ENCODE measurements at places on chromosomes 4 and X. TPM values are rescaled to one million over a fixed set of nuclear protein-coding genes. Genes with fewer than 3 reads are reported as not detected.

- H3K4me3 ChIP-seq, result no peak overlapping the region
- no peaks in the 10 kb centered on the region for H3K27me3 ChIP-seq
- DNase-seq, result no peak
- no peak overlapping the region for H3K27ac ChIP-seq
- no peaks in the 10 kb centered on the region for H3K36me3 ChIP-seq
Observed at GRCh38 chrX:150715184-150715583, 22.0 kb downstream of the MTMR1 start.

DNA sequence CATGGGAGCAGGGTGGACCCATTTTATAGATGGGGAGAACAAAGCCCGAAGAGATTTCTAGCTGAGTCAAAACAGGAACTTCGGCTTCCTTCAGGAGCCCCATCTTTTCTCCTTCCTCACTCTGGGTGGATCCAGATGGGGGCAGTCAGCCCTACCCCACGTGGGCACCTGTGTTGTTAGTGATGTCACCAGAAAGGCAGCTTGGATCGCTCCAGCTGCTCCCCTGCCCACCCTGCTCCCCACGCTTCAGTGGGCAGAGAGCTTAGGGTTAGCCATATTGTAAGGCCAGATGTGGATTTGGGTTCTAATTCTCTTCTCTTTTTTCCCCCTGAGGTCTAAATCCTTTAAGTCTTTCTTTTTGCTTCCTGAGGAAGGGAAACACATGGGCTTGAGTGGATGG, 132.3 kb upstream of the PJA1 start:
- no peak overlapping the region for H3K27ac ChIP-seq
- no peak for DNase-seq
- no peaks in the 10 kb centered on the region for H3K27me3 ChIP-seq
- no peaks in the 10 kb centered on the region for H3K36me3 ChIP-seq
- no peaks in the 10 kb centered on the region for H3K4me1 ChIP-seq

The IL13RA1 gene
- 110 TPM for total RNA-seq

GRCh38 chrX:140132937-140133336, 167.6 kb upstream of the CXorf66 start:
- no peak for DNase-seq
- no peaks in the 10 kb centered on the region for H3K27me3 ChIP-seq
- no peak overlapping the region for H3K4me3 ChIP-seq
- H3K36me3 ChIP-seq, result no peaks in the 10 kb centered on the region
- no peaks in the 10 kb centered on the region for H3K4me1 ChIP-seq

DNA sequence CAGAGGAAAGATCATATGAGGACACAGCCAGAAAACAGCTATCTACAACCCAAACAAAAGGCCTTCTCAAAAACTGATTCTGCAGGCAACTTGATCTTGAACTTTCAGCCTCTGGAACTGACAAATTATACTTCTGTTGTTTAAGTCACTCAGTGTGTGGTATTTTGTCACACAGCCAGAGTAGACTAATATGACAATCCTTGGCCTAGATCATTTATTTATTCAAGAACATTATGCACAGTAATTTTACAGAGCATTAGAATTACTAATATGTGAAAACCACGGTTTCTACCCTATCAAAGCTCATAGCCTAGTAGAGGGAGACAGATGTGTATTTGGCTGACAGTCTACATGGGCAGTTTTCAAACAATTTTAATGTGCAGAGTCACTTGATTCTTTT, 167.8 kb upstream of the PCDH18 start:
- H3K36me3 ChIP-seq, result no peaks in the 10 kb centered on the region
- H3K4me1 ChIP-seq, result peaks cover 32% of the 10 kb centered on the region
- H3K27me3 ChIP-seq, result no peaks in the 10 kb centered on the region
- H3K4me3 ChIP-seq, result no peak overlapping the region
- no peak for DNase-seq

DNA sequence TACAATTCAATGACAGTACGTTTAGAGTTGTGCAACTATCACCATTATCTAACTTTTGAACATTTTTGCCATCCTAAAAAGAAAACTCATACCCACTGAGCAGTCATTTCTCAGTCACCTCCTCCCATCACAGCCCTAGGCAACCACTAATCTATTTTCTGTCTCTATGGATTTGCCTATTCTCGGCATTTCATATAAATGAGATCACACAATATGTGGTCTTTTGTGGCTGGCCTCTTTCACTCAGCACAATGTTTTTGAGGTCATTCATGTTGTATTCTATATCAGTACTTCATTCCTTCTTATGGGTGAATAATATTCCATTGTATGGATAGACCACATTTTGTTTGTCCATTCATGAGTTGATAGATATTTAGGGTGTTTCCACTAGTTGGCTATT, 103.0 kb downstream of the PPEF1 start:
- H3K27me3 ChIP-seq, result no peaks in the 10 kb centered on the region
- H3K36me3 ChIP-seq, result no peaks in the 10 kb centered on the region
- no peak overlapping the region for H3K27ac ChIP-seq
- no peaks in the 10 kb centered on the region for H3K4me1 ChIP-seq
- H3K4me3 ChIP-seq, result no peak overlapping the region

DNA sequence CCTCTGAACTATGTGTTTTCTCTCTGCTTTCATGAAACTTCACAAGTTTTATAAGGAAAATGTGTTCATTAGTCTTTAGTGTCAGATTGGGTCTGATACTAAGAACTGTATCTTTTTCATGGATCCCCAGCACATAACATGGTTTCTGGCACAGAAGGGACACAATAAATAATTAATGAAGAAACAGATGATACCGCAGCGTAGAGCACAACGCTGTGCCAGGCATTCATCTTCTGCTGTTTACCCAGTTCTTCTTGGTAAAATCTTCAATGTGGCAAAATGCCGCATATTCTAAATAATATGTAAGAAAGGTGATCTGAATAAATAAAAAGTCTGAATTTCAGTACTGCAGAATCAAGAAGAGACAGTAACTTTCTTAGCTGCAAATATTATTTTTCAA, 12.3 kb downstream of the SCARB2 start:
- no peaks in the 10 kb centered on the region for H3K36me3 ChIP-seq
- no peak overlapping the region for H3K27ac ChIP-seq
- H3K4me1 ChIP-seq, result peaks cover 72% of the 10 kb centered on the region
- H3K27me3 ChIP-seq, result no peaks in the 10 kb centered on the region
- no peak overlapping the region for H3K4me3 ChIP-seq

The TCEAL2 gene
- 10.3 TPM for total RNA-seq

GRCh38 chr4:1792832-1793495, at the start of gene FGFR3:
Gene FGFR3, plus strand, starts transcription at chr4:1793293. Its CDS starts 642 bp downstream, at chr4:1793935.
- no peaks in the 10 kb centered on the region for H3K36me3 ChIP-seq
- no peaks in the 10 kb centered on the region for H3K27me3 ChIP-seq
- H3K27ac ChIP-seq, result no peak within 1 kb of the TSS
- peak within 1 kb of the TSS; percentile 61 for H3K4me3 ChIP-seq
- DNase-seq, result no peak

The UGT2B10 gene
- not detected for total RNA-seq

DNA sequence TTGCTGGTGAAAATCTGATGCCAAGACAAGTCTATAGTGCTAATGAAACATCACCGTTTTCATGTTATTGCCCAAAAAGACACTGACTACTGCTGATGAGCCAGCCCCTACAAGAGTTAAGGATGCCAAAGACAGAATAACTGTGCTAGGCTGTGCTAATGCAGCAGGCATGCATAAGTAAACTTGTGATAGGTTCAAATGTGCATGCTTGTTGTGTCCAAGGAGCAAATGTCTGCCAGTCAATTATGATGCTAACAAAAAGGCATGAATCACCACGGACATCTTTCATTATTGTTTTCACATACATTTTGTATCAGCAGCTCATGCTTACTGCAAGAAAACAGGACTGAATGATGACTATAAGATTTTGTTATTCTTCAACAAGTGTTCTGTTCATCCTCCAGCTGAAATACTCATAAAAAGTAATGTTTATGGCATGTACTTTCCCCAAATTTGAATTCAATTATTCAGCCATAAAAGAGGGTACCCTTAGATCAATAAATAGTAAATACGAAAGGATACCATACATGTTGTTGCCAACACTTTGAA, 306.9 kb upstream of the ARSJ start:
- no peak for DNase-seq
- peaks cover 3% of the 10 kb centered on the region for H3K4me1 ChIP-seq
- H3K27ac ChIP-seq, result no peak overlapping the region
- no peak overlapping the region for H3K4me3 ChIP-seq

The PPP1R2C gene
- total RNA-seq, result not detected

- H3K27me3 ChIP-seq, result no peaks in the 10 kb centered on the region
- no peaks in the 10 kb centered on the region for H3K4me1 ChIP-seq
- no peak overlapping the region for H3K27ac ChIP-seq
- H3K36me3 ChIP-seq, result no peaks in the 10 kb centered on the region
Observed at GRCh38 chrX:42673301-42673810, 104.6 kb downstream of the PPP1R2C start.

The GPR173 gene
- total RNA-seq, result 2.7 TPM

- H3K4me3 ChIP-seq, result no peak overlapping the region
- H3K4me1 ChIP-seq, result no peaks in the 10 kb centered on the region
- no peak overlapping the region for H3K27ac ChIP-seq
- no peaks in the 10 kb centered on the region for H3K36me3 ChIP-seq
- no peaks in the 10 kb centered on the region for H3K27me3 ChIP-seq
Observed at GRCh38 chr4:34047363-34047762, 2197.0 kb downstream of the ARAP2 start.

DNA sequence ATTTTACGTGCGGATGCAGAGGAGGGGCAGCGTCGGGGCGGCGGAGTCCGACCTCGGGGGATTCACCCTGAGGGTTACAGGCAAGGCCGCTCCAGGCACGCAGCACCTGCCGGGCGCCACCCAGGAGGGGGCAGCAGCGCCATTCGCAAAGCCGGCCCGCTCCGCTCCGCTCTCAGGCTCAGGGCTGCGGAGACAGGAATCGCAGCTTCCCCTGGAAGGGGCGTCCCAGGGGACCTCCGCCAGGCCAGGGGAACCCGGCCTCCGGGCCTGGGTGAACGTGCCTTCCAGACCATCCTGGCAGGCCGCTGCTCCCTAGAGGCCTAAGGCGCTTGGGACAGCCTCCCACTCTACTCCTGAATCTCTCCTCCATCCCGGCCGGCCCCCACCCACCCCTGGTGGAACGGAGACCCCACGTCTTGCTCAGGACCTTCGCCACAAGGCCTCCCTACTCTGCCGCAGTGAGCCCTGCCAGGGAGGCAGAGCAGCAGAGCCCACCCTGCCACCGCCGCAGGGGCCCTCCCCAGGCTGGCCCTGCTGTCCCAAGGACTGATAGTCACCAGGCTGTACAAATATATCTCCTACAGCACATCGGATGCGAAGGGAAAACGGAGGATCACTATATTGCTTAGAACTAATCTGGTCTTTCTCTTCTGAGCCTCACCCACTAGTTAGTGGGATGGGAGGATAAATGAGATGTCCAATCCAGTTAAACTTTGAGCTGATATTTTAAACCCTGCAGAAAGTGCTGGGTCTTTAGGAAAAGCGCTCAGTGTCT, 115.0 kb downstream of the SMIM20 start:
- H3K4me3 ChIP-seq, result peak overlapping the region; percentile 54
- no peaks in the 10 kb centered on the region for H3K36me3 ChIP-seq
- H3K27me3 ChIP-seq, result no peaks in the 10 kb centered on the region
- no peak overlapping the region for H3K27ac ChIP-seq
- peaks cover 28% of the 10 kb centered on the region for H3K4me1 ChIP-seq
- DNase-seq, result no peak

- H3K4me3 ChIP-seq, result no peak overlapping the region
- no peaks in the 10 kb centered on the region for H3K36me3 ChIP-seq
- DNase-seq, result no peak
- H3K27me3 ChIP-seq, result no peaks in the 10 kb centered on the region
Observed at GRCh38 chrX:123918106-123918721, 43.3 kb upstream of the STAG2 start.

GRCh38 chrX:100731441-100732281, at the start of gene SYTL4:
Gene SYTL4, minus strand, starts transcription at chrX:100732121. Its CDS starts 30,084 bp downstream, at chrX:100702037.
- no peaks in the 10 kb centered on the region for H3K4me1 ChIP-seq
- no peak for DNase-seq

GRCh38 chr4:69167300-69167699, 47.2 kb downstream of the UGT2B11 start:
- DNase-seq, result no peak
- H3K4me1 ChIP-seq, result no peaks in the 10 kb centered on the region
- no peak overlapping the region for H3K27ac ChIP-seq
- H3K4me3 ChIP-seq, result no peak overlapping the region
- H3K36me3 ChIP-seq, result no peaks in the 10 kb centered on the region

GRCh38 chrX:133880032-133880443, 105.4 kb downstream of the GPC3 start:
- no peak overlapping the region for H3K4me3 ChIP-seq
- no peaks in the 10 kb centered on the region for H3K36me3 ChIP-seq
- no peaks in the 10 kb centered on the region for H3K27me3 ChIP-seq
- H3K4me1 ChIP-seq, result no peaks in the 10 kb centered on the region

DNA sequence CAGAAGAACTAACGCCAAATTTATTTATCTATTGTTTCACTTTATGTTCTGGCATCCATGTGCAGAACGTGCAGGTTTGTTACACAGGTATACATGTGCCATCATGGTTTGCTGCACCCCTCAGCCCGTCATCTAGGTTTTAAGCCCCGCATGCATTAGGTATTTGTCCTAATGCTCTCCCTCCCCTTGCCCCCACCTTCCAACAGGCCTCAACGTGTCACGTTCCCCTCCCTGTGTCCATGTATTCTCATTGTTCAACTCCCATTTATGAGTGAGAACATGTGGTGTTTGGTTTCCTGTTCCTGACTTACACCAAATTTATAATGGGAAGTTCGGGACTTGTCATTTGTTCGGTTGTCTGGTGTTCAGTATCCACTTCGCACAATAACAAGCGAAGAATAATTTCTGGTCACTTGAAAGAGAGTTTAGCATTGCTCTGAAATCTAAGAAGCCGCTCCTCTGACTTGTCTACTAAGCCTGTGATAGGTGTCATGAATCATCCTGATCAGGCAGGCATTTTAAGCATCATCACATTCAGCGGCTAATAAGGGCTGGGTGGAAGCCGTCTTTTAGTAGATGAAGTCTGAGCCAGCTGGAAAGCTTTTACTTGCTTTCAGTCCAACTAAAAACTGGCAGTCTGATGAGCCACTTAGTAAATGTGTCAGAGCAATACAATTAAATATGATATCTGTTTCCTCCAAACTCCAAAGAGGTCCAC, 1065.7 kb upstream of the PABPC4L start:
- no peaks in the 10 kb centered on the region for H3K36me3 ChIP-seq
- no peaks in the 10 kb centered on the region for H3K4me1 ChIP-seq
- no peak overlapping the region for H3K4me3 ChIP-seq
- no peaks in the 10 kb centered on the region for H3K27me3 ChIP-seq

The CCSER1 gene
- total RNA-seq, result 2.7 TPM

DNA sequence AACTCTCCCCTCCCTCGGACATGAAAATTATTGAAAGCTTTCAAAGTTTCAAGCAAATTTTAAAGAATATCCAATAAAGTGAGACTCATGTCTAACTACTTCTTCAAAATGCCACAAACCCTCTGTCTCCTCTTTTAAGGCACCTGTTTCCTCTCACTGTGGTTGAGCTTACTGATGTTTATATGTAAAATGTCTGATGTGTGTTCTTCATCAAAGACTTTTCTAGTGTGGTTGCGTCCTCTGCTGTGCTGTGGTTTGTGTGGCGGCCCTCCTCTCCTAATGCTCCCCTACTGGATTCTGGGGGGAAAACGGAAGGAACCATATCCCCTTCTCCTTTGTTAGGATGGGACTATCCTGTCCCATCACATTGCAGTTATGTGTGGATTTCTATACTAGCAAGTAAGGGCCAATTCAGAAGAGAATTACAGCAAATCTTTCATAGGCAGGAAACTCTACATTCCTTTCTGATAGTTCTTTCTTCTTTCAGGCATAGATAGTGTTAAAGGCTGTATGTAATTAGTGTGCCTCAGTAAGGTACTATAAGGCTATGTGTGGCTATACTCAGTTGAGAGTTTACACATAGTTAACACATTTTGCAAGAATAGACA, 221.0 kb upstream of the GPRIN3 start:
- no peaks in the 10 kb centered on the region for H3K4me1 ChIP-seq
- H3K4me3 ChIP-seq, result no peak overlapping the region
- no peak for DNase-seq
